GM04503 (cell line): ENCODE measurements at places on chromosomes 3 and 15.

- DNase-seq: no peak
Measured at GRCh38 chr15:64137226-64137833, 14.2 kb upstream of the SNX22 start.

GRCh38 chr15:66830358-66830757, 128.3 kb downstream of the SMAD6 start:
- DNase-seq: no peak

- no peak for DNase-seq
Measured at GRCh38 chr3:81433675-81434074, 327.8 kb downstream of the GBE1 start.

GRCh38 chr3:10600296-10600714, 94.9 kb upstream of the ATP2B2 start:
- no peak for DNase-seq

GRCh38 chr15:38885001-38885400, 320.4 kb upstream of the RASGRP1 start:
- DNase-seq: peak; percentile 69

- no peak for DNase-seq
Measured at GRCh38 chr3:43632986-43633385, 11.2 kb upstream of the ANO10 start.

DNA sequence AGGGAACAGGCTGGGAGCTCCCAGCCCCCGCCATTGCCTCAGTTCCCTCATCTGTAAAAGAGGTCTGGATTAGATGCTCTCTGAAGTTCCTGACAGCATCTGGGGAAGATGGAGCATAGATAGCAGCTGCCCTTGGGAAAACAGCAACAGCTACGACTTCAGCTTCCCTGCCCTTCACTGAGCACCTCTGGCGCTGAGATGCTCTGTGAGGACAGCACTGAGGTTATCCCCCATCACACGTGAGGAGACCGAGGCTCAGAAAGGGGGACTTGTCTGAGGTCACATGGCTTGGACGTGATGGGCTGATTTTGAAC, 11.1 kb upstream of the RPL29 start:
- no peak for DNase-seq

DNA sequence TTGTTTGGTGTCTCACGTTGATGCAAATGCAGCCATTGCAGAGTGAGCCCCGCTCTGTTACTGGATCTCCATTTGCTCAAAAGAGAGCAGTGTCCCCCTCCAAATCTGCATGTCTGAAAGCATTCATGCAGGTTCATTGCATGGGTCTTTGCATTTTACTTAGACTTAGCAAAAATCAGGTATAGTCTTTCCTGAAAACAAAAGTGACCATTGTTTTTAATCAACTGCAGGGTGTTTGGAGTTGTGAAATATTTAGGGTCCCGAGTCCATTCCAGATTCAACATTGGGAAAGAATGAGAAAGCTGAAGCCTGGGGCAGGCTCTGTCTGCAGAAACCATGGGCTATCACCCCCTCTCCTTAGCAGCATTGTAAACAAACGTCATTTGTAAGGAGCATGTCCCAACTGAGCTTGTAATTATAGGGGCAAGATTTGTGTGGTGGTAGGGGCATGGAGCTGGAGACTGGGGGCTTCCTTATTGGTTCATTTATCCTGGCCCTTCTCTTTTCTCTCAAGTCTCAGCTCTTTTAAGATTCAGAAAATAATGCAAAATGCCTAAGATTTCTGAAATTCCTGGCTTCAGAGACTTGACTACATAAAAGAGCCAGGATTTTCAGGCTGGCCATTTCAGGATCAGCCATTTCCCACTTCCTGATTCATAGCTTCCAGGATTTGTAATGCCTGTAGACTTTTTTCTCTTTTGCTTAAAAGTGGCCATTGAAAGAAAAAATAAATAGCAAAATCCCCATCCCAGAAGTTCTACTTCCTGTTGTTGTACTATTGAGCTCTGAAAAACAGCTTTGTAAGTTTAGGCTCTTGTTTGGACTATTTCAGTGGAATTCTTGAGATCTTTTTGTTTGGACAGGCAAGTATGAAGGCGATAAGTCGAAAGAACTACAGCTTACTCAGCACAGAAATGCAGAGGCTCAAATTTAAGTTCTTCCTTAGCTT, 23.0 kb downstream of the IGF1R start:
- DNase-seq: no peak

DNA sequence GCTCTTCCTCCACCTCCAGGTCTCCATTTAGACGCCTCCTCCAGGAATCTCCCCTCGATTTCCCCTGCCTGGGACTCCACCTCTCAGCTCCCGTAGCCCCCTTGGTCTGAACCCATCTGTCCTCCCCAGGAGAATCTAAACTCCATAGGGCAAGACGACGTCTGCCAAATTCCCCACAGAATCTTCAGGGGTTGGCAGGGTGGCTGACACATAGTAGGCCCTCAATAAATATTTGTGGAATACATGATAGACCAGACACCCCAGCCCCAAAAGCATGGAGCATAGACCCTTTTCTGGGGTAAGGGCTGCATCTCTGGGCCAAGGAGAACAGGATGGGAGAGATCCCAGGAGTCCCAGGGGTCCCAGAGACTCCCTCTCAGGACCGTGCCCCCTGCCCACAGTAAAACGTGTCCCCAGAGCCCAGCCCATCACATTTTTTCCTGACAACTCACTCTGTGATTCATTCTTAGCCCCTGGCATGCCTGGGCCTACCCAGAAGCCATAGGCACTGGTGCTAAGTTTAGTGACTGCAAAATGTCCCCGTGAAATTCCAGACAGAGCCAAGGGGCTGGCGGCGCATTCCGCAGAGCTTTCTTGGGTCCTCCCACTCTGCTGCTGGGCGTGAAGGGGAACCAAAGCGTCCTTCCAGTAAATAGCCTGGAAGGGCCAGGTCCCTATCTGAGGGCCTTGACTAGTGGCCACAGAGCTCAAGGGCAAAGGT, 78.0 kb upstream of the SLC6A6 start:
- DNase-seq: no peak

DNA sequence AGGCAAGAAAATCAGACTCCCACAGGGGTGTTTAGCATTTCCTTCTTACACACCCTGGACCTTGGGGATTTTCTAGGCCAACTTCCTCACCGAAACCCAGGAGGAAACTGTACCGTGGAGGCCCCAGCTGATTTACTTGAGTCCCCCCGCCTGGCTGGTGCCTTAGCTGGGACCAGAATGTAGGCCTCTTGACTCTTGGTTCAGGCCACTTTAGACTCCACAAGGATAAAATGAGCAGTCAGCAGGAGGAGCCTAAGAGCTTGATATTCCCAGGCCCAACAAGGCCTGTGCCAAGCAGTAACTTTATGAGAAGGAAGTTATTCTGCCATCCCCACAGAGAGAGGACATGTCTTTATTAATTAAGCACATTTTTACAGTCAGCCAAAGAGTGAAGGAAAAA, 4.6 kb upstream of the APBA2 start:
- DNase-seq: no peak

- no peak for DNase-seq
Measured at GRCh38 chr15:35090104-35090807, 5.2 kb upstream of the NANOGP8 start.

- no peak for DNase-seq
Measured at GRCh38 chr15:81244306-81244705, 47.6 kb downstream of the IL16 start.

- no peak for DNase-seq
Measured at GRCh38 chr3:14915636-14916222, 31.7 kb upstream of the NR2C2 start.

DNA sequence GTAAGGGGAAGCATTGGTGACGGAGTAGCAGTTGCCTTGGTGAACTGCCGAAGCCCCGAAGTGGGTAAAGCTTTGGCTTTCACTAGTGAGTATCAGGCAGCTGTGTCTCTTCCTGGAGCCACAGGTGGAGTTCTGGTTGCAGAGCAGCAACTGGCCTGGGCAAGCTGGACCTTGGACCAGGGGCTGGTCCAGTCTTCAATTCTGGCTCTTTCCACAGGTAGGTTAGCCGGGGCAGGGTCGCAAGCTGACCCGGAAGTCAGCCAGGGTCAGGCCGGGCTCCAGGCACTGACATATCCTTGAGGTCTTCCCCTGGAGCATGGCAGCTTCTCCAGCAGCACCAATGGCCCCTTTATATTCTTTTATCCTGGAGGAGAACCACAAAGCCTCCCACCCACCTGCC, 73.2 kb downstream of the TMEM44 start:
- no peak for DNase-seq

DNA sequence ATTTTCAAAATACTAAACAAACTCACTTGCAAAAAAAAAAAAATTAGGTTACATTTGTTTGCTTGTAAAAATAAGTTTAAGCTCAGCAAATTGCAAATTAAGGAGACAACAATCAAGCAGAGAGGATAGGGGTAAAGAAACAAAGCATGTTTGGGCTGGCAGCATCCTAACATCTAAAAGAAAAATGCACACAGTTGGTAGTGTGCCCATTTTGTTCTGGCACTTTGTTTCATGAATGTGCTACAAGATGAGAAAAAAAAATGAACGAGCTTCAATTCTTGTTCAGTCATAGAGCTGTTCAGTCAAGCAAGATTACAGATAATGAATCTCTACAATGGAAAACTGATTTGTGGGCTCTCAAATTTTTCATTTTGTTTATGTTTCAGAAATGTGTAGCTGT, 17.7 kb upstream of the ZBBX start:
- DNase-seq: no peak

GRCh38 chr3:22960105-22960984, 242.8 kb upstream of the UBE2E2 start:
- DNase-seq: no peak

DNA sequence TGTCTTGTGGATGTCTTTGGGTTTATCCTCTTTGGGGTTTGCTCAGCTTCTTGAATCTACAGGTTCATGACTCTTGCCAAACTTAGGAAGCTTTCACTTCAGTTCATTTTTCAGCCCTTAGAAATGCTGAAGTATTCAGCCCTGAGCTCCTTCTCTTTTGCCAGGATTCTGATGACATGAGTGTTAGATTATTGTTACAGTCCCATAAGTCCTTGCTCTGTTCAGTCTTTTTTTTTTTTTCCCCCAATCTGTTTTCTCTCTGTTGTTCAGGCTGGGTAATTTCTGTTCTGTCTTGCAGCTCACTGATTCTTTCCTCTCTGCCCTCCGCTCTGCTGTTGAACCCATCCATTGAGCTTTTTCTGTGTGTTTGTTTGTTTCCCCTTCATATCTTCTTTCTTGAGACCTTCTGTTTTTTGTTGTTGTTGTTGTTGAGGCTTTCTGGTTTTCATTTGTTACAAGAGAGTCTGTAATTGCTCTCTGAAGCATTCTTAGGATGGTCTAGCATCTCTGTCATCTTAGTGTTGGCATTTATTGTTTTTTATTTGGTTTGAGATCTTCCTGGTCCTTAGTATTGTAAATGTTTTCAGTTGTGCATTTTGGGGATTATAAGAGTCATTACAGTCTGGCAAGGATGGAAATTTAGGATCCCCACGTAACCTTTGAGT, 18.4 kb downstream of the LRCH3 start:
- DNase-seq: peak; percentile 83

DNA sequence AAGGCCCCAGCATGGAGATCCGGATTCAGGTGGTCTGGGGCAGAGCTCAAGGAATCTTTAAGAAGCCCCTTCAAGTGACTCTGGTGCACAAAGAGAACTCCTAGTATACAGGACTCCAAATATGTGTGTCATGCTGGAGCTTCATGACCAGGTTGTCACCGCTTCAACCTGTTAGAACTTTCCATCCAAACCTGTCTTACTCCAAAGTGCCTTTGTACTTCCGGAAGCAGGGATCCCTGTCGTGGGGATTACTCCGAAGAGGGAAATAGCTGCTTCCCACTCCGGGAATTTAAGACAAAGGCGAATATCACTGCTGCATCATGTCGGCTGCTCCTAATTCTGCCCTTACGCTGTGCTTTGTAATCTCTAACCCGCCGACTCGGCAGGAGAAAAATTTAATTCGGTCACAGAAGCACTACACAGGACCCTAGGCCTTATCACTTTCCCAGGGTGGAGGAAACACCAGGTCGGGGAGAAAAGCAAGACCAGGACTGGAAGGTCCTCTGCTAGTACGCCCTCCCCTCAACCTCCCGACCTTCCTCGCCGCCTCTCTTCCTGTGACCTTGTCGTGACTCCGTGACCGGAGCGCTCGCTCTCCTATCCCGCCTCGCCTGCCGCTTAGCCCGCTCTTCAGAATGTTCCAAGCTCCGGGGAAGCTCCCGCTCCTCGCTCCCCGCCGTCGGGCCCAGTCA, 730 bp downstream of the HIGD1A start:
- DNase-seq: no peak

GRCh38 chr3:186882881-186883685, 40.6 kb downstream of the ADIPOQ start:
- DNase-seq: peak; percentile 47

DNA sequence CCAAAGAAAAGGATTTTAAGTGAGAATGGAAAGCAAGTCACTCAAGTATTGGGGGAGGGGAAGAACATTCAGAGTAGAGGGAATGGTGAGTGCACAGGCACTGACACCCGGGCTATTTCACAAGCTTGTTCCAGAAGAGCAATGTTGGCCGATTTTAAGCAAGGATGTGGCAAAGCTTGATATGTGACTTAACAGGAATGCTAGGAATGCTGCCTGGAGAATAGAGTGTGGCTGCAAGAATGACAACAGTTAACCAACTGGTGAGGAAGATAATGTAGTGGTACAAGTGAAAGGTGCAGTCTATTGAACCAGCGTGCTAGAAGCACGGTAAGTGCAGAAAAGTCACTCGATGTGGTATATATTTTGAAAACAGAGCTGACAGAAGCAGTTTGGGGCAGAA, 6.2 kb upstream of the CCDC80 start:
- peak; percentile 85 for DNase-seq

DNA sequence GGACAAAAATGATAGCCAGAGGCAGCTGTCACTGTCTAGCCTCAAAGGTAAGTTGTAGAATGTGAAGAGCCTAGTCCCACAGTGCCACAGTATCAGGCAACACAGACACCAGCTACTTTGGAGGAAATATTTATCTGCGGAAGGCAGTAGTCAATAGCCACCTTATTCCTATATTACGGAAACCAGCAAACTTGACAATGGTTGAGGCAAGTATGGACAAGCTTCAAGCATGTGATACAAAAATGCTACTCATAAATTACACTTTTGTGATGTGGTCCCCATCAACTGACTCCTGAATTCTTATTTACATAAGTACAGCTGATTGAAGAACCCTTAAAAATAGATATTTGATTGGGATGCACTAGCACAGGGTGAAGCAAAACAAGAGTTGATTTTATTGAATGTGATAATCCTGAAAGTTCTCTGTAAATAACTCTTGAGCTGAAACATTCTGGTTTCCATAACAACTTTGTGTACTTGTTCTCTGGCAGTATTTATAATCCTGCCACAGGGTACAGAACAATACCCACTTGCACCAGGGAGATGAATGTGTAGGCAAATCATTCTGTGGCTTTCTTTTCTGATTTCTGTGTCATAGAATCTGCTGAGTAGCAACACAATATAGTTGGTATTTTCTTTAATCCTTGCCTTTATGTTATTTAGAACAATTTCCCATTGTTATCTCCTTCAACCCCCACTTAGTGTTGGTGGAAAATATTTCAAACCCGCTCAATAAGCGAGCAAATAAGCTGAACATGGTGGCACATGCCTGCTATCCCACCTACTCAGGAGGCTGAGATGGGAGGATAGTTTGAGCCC, at the start of gene ANKUB1:
Gene ANKUB1 (minus strand): TSS at position 103 of the 819 bp plus-strand sequence. CDS start 188 bp downstream, outside the sequence.
- DNase-seq: no peak

- DNase-seq: no peak
Measured at GRCh38 chr3:84522893-84523292, 435.9 kb upstream of the CADM2 start.

- DNase-seq: no peak
Measured at GRCh38 chr3:170117134-170117533, 64.4 kb downstream of the PHC3 start.
